Dorsolateral prefrontal cortex (tissue), 122 donors: ENCODE measurements at places on chromosomes 1 and 21. TPM values are rescaled to one million over a fixed set of nuclear protein-coding genes. Genes with fewer than 3 reads are reported as not detected.

The KIF21B gene
- total RNA-seq, result 45.2 TPM

The ACADM gene
- total RNA-seq, result 75.6 TPM

The KIF17 gene
- 49.0 TPM for total RNA-seq

The ECM1 gene
- 17.1 TPM for total RNA-seq

The ADCY10 gene
- 3.6 TPM for total RNA-seq

The PTAFR gene
- total RNA-seq, result 4.3 TPM

The FAAH gene
- 73.1 TPM for total RNA-seq

The S100A7A gene
- total RNA-seq, result not detected

The LAMC1 gene
- total RNA-seq, result 23.8 TPM

The WNT3A gene
- not detected for total RNA-seq

The AGT gene
- 150 TPM for total RNA-seq

GRCh38 chr1:58152697-58153096 is 393.8 kb downstream of the OMA1 start:
- no peak for DNase-seq

- DNase-seq, result no peak
Measured at GRCh38 chr1:156402331-156403020, 33.5 kb downstream of the RHBG start.

- no peak for DNase-seq
Measured at GRCh38 chr1:192615055-192615454, 20.9 kb upstream of the RGS13 start.

DNA sequence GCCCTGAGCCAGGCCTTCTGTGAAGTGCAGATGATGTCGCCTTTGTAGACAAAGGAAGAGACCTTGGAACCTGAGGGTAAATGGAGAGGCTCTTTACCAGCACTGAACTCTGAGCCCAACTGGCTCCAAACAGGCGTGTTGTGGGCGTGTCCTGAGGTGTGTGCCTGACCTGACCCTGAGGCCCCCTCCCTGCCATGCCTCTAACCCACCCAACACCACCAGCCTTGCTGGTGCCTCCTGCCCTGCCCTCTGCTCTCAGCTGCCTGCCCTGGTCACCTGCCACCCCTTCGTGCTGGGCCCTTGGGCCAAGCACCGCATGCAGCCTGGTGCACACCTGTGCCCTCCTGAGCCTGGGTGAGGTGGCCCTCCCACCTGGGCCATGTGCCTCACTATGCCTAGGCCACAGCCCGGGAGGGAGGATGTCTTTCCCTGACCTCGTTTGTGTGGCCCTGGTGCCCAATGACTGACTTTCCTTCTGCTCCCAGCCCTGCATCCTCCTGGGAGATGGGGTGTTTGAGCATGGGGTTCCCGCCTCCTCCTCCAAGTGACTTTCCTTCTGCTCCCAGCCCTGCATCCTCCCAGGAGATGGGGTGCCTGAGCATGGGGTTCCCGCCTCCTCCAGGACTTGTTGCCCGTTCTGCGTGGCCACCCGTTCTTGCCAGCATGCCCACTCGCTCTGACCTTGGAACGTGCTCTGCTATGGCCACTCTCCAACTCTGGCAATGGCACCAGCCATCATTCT is 157.0 kb downstream of the PCBP3 start:
- no peak for DNase-seq

GRCh38 chr21:33975548-33976081 is 60.0 kb upstream of the ATP5PO start:
- no peak for DNase-seq

- DNase-seq, result no peak
Measured at GRCh38 chr1:110260194-110260593, 50.1 kb downstream of the KCNC4 start.

- DNase-seq, result peak; percentile 51
Measured at GRCh38 chr1:37415611-37416244, 58.7 kb upstream of the ZC3H12A start.

- DNase-seq, result no peak
Measured at GRCh38 chr1:65827346-65827745, 34.7 kb downstream of the PDE4B start.

DNA sequence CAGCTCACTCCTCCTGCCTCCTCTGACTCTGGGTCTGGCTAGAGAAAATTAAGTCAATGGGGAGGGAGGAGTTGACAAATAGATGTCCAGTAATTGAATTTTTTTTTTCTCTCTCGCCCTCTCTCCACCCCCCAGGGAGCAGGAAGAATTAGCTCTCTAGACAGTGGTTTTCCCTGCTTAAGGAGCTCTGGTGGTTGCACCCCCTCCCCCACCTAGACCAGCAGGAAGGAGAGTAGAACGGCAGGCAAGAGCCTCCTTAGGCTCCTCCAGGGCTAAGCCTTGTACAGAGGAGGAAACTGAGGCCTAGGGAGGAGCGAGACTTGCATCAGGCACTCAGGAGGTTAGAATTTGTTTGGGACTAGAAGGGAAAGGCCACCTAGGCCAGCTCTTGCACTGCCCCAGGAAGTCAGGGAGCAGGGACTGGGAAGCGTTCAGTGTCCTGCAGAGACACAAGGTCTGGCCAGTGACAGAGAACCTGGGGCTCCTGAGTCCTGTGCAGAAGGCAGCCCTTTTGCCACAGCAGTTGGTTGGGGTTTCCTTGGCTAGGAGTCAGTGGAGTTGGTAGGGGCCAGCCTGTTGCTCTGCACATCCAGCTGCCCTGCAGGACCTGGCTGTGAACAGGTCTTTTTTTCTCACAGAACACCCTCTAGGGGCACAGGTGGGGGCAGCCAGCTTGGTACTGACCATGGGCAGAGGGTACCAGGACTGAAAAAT is 49.5 kb upstream of the ACOT11 start:
- no peak for DNase-seq

DNA sequence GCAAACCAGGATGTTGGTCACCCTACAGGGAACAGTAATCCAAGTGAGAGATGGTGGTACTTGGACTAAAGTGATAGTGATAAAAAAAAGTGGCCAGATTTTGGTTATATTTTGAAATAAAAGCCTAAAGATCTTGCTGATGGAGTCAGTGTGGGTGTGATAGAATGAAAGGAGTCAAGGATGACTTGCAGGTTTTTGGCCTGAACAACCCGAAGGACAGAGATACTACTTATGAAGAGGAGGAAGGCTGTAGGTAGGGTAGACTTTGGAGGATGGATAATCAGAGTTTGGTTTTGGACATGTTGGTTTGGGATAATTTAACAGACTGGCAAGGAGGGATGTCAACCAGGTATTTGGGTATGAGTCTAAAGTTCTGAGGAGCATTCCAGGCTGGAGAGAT is 1.5 kb upstream of the TEX38 start:
- no peak for DNase-seq

DNA sequence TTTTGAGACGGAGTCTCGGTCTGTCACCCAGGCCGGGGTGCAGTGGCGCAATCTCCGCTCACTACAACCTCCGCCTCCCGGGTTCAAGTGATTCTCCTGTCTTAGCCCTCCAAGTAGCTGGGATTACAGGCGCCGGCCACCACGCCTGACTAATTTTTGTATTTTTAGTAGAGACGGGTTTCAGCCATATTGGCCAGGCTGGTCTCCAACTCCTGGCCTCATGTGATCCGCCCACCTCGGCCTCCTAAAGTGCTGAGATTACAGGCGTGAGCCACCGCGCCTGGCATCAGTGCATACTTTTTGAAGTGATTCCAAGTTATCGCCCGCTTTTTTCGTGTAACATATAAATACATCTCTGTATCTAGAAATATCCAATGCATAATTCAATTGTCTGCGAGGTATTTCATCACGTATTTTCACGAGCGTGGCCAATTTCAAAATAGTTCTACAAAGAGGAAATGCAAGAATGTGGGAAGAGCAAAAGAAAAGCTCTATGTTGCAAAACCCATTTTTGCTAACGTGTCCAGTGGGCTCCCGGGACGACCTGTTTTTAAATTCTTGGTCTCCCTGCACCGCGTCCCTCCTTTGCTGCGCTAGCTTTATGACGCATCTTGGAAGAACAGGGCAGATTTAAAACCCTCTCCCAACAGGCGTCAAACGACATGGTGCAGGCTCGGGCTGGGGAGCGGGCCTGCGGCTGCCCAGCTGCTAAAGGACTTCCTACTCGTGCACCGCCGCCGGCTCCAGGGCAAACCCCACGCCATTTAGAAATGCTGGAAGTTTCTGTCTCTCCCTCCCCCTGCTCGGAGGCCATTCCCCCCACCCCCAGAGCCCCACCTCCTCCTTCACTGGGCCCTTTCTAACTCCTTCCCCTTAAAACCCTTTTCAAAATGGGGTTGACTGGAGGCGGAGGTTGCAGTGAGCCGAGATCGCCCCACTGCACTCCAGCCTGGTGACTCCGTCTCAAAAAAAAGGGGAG is 923 bp upstream of the IFNGR2 start:
- peak; percentile 66 for DNase-seq

GRCh38 chr1:158943059-158943458 is 11.7 kb downstream of the PYHIN1 start:
- no peak for DNase-seq

DNA sequence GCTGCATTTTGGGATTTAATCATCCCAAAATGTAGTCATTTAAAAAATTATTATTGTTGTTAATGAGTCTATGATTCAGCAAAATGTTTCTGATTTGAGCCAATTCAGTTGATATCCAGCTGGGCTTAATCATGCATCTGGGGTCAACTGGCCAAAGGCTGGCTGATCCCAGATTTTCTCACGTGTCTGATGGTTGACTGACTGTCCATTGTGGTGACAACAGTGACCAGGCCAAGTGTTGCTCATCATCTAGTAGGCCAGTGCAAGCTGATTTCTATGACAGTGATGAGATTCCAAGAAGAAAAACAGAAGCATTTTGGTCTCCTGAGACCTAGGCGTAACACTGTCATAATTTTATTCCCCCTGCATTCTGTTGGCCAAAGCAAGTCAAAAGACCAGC is 80.1 kb upstream of the ZC3H11B start:
- no peak for DNase-seq

- peak; percentile 77 for DNase-seq
Measured at GRCh38 chr1:7727809-7728471, 43.2 kb upstream of the VAMP3 start.

GRCh38 chr1:243974451-243975292 is 76.4 kb upstream of the ZBTB18 start:
- no peak for DNase-seq

GRCh38 chr1:150280138-150280707 is 2.1 kb upstream of the CIART start:
- no peak for DNase-seq

DNA sequence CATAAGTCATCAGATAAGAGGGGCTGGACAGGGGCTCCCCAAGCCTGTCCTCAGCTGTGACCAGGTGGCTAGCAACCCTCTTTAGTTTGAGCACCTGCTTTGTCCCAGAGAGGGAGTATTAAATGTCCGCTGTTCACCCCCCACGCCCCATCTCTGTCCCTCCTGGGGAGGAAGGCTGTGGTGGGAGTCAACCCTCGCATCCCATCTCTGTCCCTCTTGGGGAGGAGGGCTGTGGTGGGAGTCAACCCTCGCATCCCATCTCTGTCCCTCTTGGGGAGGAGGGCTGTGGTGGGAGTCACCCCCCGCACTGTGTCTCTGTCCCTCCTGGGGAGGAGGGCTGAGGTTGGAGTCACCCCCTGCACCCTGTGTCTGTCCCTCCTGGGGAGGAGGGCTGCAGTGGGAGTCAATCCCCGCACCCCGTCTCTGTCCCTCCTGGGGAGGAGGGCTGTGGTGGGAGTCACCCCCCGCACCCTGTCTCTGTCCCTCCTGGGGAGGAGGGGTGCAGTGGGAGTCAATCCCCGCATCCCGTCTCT is 72.6 kb upstream of the ABCG1 start:
- no peak for DNase-seq

DNA sequence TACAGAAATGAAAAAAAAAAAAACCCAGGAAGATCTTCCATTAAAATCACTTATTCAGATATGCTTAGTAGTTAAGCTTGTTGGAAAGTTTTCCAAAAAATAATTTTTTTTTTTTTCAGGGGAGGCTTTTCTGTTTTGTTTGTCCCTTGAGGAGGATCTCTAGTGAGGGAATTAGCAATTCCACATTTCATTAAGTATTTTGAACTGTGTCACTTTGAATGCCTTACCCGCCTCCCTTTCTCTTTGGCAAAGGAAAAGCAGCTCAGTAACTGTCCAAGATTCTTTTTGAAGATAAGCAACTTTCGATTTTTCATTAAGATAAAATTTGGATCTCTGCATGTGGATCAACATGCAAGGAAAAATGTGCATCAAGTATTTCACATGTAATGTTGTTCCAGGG is 1.8 kb downstream of the NTNG1 start:
- DNase-seq, result no peak

GRCh38 chr1:232425421-232425820 is 204.5 kb downstream of the SIPA1L2 start:
- DNase-seq, result no peak

- DNase-seq, result no peak
Measured at GRCh38 chr1:6099787-6100765, 54.4 kb downstream of the KCNAB2 start.

DNA sequence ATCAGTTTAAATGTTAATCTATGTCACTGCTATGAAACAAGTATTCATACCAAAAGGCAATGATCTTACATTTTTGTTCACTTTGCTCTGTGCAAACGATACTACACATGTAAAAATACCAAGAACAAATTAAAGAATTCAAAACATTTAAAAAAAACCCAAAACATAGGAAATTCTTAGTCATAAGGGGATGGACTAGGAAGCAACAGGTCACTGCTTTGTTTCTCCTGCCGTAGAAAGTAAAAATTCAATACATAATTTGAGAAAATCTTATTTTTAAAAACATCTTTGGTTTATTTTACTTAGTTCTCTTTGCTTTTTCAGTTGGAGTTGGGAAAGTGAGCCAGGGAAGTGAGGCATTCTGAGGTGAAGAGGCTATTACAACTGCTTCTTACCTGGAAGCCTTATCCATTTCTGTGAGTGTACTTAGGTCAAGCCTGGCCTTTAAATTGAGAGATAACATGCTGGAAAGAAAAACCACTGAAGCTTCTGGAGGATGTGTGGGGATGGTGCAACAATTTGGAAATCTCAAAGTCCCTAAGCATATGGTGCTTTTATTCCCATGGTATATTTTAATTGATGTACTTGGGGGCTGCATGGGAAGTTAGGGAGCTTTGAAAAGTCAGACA is 183.5 kb downstream of the CDC42BPA start:
- no peak for DNase-seq

DNA sequence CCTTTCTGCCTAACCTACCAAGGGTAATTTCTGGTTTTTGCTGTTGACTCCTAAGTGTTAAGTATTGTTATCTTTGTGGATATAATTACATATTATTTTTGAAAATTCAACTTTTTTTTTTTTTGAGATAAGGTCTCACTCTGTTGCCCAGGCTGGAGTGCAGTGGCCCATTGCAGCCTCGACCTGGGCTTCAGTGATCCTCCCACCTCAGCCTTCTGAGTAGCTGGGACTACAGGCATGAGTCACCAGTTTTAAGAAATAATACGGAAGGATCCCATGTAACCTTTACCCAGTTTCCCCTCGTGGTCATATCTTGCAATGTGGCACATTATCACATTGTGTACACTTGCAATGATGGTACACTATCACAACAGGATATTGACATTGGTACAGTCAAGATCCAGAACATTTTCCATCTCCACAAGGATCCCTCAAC is 3.1 kb downstream of the CHD1L start:
- no peak for DNase-seq

GRCh38 chr21:41707231-41707959 is 59.5 kb downstream of the RIPK4 start:
- no peak for DNase-seq

GRCh38 chr1:205518661-205519540 is 14.4 kb downstream of the CDK18 start:
- DNase-seq, result peak; percentile 93

- no peak for DNase-seq
Measured at GRCh38 chr21:21801921-21802320, 803.7 kb downstream of the NCAM2 start.

GRCh38 chr1:226698659-226699058 is 40.4 kb downstream of the ITPKB start:
- no peak for DNase-seq
